ENCODE measurements at places on chromosomes 3 and 15.

GRCh38 chr3:187064210-187065115 lies 74.8 kb downstream of the RPL39L start:
- DNase-seq: no peak

DNA sequence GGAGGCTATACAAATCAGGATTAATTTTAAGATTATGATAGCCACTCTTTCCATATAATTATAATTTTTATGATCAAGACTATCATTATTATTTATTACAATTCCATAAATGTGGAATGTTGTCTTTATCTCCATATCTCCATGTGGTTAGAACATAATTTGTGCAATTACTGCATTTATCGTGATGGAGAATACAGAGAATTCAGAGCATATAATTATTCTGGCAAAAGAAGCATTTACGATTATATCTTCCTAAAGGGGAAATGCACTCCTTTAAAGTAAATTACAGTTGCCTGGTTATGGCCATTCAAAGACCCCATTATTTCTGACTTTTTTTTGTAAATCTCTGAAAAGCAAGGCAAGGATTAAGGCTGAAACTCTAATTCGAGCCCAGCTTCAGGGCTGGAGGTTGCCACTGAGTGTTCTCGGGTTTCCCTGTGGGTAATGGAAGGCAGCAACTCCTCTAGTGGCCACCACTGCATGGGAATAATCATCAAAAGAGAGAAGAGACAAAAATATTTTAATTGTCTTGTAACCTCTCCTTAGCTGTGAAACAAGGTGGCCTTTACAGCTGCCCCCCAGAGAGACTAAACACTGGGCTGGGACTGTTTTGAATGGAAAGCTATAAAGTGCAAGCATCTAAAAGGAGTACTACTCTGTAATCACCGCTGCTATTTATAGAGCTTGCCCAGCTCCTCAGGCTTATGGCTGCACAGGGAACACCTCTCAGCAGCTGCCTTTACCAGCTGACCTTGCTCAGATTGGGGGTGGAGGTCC lies 59.8 kb upstream of the PRTG start:
- DNase-seq: no peak

DNA sequence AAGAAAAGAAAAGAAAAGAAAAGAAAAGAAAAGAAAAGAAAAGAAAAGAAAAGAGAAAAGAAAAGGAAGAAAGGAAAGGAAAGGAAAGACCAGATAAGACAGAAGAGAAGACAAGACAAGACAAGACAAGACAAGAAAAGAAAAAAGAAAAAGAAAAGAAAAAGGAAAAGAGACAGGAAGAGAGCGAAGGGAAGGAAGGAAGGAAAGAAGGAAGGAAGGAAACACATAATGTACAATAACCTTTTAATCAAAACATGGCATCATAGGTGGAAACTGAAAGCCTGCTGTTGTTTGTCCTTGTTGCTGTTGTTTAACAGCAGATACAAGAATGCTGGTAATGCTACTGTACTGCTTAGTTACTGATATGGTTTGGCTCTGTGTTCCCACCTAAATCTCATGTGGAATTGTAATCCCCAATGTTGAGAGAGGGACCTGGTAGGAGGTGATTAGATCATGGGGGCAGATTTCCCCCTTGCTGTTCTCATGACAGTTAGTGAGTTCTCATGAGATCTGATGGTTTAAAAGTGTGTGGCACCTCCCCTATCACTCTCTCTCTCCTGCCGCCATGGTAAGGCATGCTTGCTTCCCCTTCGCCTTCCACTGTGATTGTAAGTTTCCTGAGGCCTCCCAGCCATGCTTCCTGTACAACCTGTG lies 67.3 kb downstream of the MCF2L2 start:
- no peak for DNase-seq

GRCh38 chr3:8441969-8442559 lies 59.6 kb upstream of the LMCD1 start:
- peak; percentile 60 for DNase-seq

DNA sequence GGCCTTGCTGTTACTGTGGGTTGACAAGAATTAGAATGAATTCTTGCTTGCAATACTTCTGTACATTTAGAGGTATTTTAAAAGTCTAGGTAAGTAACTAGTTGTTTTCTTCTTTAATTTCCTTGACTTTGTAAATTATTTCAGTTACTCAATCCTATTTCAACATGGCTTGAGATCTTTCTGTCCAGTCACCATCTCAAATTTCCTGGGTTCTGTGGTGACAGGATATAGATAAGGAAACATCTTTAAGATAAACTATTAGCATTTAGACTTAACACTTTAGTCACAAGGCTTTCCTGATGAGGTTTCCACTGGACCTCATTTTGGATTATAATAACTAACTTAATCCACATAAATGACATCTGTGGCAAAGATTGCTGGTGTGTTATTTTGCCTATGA lies 195.9 kb upstream of the DPH6 start:
- no peak for DNase-seq

DNA sequence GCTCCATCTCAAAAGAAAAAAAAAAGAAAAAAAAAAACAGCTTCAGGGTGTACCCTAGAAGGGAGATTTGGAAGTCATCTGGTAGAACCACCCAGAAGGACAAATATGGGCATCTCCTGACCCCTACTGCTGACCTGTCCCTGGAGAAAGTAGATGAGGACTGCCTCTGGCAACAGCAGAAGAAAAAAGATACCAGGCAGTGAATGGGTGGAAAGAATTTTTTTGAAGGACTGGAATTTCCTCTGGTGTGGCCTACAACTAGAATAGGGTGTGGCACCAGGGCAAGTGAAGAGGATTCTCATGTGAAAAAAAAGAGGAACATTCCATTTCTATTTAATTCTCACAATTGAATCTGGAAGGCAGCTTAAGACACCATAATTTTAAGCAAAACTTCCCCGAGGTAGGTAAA lies 3.1 kb downstream of the ANXA2 start:
- no peak for DNase-seq

DNA sequence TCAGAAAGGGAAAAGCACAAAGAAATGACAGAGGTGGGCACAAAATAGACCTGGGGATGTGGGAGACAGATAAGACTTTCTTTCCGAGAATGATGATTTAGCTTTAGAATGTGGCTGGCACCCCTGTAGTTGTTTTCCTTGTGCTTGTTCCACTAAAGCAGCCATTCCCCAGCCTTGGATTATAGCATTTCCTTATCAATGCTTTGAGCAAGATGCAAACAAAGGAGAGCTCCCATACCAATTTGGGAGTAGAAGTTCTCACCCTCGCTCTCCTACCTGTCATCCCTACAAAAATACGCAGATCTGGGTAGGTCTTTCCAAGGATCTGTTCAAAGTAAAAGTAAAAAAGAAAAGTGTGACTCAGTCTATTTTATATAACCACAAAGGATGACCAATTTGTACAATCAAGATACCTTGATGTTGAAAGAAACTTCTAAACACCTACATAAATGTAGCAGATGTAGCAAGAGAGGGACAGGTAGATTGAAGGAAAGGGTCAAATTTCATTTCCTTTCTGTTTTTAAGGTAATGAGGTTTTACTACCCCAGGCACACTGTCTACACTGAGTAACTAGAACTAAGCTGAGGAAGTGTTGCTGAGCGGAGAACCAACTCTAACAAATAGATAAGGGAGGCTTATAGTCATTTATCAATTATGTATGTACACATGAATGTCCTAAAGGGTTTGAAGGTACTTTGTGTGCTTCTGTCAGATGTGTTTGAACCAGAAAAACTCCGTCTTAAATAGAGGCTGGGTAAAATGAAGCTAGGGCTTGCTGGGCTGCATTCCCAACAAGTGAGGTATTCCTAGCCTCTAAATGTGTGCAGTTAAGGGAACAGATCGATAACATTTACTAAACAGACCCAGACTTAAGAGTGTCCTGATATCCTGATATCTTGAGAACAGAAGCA lies 91.1 kb upstream of the LRRN1 start:
- no peak for DNase-seq

- DNase-seq: no peak
Measured at GRCh38 chr3:77053795-77054194, 13.9 kb downstream of the ROBO2 start.

GRCh38 chr3:147090461-147090860 lies 315.9 kb downstream of the ZIC4 start:
- DNase-seq: no peak

- DNase-seq: no peak
Measured at GRCh38 chr3:193996641-193997089, 139.3 kb upstream of the HES1 start.

DNA sequence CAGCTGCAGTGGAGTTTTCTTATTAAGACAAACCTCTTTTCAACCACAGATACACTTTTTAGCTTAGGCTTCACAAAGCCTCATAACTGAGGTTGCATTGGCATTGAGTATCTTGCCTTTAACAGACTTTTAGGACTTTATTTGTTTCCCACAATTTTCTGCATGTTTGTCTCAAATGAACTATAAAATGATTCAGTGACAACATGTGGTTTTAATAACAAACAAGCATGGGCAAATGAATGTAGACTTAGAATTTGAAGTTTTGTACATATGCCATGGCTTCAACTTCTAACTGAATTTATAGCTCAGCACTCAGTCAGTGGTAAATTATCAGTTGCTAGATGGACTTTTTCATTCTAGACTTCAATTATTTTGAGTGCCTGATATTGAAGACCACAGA lies 101.6 kb downstream of the SLC25A26 start:
- DNase-seq: no peak

DNA sequence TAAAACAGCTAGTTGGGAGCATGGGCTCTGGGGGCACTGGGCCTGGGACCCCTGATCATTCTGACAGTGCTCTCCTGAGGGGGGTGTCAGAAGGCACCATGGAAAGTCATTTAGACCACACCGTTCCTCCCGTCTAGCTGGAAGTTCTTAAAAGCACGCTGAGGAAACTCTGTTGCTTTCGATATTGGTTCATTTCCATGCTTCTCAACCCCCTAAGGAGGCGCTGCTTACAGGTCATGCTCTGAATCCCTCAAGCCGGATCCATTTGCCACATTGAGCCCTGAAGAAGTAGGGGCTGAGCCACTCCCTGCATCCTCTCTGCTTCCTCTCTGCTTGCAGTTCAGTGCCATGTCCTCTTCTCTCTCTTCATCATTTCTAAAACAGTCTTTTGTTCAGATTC lies 187.2 kb downstream of the CACNA2D3 start:
- no peak for DNase-seq

DNA sequence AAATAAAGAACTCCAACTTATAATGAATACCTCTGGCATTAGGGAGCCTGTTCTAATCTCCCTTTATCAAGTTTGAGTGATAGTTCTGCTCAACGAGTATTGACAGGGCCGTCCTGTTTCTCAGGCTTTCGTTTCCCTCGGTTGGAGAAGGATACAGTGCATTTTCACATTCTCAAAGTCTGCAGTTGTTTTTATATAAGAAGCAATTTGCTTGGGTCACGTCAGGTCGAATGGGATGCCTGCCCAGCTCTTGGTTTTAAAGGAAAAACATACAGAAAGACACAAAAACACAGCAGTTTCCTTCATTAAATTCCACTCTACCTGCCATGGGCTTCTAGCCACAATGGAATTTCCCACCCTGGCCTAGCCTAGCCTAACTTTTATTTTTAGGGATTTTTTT lies 366.3 kb downstream of the TIGIT start:
- DNase-seq: no peak

GRCh38 chr3:10647376-10647775 lies 142.0 kb upstream of the ATP2B2 start:
- DNase-seq: peak; percentile 3

- no peak for DNase-seq
Measured at GRCh38 chr3:31242026-31242960, 290.4 kb upstream of the STT3B start.

DNA sequence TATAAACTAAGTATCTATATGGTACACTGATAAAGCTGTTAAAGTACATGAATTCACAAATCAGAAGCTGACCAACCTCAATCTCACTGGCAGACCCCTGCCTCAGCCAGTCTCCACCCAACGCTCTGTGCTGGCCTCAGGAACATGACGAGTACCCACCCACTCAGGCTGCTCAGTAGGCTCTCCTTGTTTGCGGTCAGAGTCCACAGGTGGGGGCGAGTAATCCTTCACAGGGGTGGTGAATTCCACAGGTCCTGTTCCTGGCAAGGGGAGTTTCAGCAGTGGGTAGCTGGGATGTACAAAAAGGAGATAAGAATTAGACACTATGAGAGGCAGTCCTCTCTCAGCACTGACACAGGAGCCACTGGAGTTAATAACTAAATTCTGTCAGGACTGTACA lies 40.9 kb downstream of the SCAP start:
- DNase-seq: no peak

- DNase-seq: no peak
Measured at GRCh38 chr15:61393949-61394348, 164.8 kb upstream of the RORA start.

DNA sequence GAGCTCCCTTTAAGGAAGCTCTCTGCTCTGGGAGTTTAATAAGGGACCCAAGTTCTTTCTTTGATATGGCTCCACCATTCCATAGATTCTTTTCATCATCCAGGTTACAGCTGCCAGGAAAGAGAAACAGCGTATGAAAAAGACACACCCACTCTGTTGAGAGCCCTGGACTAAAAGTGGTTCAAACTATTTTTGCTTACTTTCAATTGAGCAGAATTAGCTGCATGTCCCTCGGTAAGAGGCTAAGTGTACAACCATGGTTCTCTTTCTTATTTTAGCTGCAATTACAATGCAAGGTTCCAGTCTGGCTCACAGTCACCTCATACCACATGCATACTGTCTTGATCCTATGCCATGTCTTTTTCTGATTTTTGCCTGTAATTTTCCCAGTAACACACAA lies 1288.3 kb downstream of the NSUN3 start:
- no peak for DNase-seq

Measured in H1 (cell line).